Forelimb muscle (tissue), 1 donor: ENCODE measurements at places on chromosomes 2 and 18.

DNA sequence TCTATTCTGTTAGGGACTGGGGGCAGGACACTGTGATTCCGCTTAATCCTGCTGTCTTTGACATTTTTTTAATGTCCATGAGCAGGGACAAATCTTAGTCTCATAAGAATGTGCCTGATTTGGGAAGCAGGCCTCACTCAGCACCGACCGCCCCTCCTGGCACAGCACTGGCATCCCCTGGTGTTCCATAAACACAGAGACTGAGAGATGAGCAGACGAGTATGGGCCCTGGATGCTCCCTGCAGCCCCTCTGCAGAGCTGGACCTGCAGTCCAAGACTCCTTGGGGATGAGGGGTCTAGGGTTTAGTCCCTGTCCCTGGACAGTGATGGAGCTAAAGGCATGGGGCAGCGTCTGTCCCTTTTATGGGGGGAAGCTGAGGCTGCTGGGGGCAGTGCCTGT, 81.6 kb downstream of the NDUFA10 start:
- DNase-seq = no peak

DNA sequence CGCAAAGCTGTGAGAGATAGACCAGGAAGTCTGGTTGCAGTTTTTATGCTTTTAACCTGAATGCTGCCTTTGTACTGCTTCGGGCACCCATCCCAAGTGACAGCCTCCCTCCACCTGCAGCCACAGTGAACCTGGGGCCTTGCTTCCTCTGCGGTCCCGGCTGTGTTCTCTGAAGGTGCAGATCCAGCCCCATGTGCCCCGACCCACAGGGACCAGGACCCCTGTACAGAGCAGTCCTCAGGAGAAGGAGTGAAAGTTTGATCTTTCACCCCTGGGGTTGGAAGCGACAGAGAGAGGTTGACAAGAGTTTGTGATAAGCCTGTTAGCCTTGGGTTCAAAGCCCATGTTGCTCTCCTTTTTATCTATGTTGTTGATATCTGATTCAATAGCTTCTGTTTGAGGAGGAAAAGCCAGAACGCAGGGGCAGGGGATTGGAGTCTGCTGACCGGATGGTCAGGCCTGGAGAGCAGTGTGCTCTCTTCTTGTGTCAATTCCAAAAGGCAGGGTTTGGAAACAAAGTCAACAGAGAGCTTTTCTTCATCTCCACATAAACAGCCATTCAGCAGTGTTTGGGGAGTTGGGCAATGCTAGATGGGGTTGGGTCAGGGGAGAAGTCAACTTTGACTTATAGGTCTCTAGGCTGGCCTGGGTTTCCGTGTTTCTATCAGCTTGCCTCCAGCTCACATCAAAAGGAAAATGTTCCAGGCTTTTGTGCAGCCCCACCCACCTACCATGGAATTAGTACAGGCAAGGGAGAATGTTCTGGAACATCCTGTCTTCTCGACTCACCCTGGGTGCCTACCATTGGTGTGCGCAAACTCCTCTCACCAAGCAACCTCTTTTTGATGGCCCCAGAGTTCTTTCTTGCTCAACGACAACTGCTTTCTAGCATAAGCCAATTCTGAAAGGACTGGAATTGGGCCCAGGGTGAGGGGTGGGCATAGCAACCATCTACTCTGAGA, 214.9 kb downstream of the ALPK2 start:
- no peak for DNase-seq

- DNase-seq = no peak
These were observed 160.9 kb upstream of the TTC39C start for GRCh38 chr18:23853448-23854195.

DNA sequence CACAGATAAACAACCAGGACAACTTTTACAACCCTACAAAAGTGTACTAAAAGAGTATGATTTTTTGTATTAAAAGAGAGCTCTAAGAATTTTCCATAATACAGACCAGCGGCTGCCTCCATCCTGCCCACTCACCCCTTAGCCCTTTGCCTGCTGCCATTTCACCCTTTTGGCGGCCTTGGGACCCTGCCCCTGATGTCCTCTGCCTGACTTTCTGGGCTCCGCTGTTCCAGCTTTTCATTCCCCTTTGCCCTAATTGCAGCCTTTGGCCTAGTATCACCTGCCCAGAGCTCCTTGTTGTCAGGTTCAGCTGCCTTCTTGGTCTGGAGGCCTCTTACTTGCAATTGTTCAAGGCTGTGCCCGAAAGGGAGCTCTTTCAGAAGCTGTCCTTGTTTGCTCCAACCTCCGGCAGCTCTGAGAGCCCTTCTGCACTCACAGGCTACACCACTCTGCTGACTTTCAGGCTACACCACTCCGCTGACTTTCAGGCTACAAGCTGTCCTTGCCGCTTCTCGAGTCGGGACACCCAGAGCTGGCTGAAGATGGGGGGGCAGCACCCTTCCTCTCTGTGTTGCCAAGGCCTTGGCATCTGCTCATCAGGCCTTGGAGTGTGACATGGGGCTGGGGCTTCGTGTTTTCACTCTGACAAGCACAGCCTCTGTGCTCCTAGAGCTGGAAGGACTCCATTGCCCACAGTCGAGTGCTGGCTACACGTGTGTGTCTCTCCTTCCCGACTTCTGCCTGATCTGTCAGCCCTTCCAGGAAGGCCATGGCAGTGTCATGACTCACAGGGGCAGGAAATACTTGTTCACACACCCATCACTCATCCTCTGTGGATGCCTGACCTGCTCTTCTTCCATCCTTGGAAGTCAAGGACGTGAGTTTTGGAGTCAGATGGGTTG, 43.1 kb upstream of the HDAC4 start:
- no peak for DNase-seq

GRCh38 chr18:75592527-75592926, 165.0 kb upstream of the SMIM21 start:
- no peak for DNase-seq

DNA sequence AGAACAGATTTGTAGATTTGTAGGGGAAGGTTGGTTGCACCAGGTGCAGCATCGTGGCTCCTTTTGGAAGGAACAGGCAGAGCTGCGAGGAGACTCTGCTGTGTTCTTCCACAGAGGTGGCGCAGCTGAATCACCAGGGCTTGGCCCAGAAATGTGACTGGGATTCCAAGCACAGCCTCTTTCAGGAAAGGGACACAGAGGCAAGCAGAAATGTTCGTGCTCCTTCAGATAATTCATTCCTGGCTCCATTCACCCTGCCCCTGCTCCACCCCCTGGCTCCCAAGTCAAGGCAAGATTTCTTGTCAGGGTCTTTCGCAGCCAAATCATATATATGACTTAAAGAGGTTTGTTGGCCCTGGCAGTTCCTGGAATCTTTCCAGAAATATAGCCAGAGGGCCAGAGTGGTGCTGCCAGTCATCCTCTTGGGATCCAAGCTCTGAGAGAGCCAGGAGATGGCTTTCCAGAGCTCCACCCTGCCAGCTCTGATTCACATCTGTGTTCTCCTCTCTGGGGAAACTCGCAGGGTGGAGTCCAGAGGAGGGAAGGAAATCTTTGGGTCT, 203.9 kb upstream of the TANK start:
- no peak for DNase-seq

GRCh38 chr2:235390108-235390815, 103.6 kb upstream of the AGAP1 start:
- DNase-seq = no peak

- no peak for DNase-seq
These were observed 296.0 kb downstream of the PLCL1 start for GRCh38 chr2:198100346-198100745.

DNA sequence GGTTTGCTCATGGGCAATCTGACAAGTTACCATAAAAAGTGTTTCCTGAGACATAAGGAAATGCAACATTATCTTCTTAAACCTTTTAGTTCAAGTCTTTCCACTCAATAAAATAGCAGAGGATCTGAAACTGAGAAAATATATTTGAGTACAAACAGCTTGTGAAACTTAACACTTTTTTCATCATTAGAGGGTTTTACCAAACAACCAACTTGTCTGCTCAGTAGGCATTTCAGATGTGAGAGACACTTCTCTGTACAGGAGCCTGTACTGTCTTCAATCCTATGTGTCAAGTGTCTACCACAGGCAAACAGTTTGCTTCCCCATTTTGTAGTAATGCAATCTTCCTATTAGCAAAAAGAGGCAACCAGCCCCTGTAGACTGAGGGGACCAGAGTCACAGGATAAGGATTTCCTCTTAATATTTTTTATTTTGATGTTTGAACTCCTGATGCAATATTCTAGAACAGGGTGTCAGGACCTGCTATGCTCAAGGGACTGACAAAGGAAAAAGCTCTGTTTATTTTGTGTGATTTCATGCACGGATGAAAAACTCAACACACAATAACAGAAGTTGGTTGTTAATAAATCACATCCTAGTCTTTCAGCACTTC, 159.1 kb upstream of the LHCGR start:
- DNase-seq = no peak

DNA sequence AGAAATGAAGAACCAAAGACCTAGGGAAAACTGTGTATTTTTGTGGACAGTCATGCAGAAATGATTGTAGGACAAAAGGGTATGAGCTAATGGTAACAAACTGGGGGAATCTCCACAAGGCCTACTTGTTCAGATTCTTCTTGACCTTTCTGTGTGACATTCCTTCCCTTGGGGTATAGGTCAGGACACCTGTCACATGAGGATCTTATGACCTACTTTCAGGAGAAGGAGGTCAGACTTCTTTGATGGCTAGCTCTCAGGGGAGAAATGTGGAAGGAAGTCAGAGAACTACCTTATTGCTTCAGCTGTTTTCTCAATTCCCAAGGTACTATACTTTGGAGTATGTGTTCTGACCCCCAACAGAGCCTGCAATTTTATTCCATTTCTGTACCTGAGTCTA, 40.7 kb upstream of the TANK start:
- no peak for DNase-seq

DNA sequence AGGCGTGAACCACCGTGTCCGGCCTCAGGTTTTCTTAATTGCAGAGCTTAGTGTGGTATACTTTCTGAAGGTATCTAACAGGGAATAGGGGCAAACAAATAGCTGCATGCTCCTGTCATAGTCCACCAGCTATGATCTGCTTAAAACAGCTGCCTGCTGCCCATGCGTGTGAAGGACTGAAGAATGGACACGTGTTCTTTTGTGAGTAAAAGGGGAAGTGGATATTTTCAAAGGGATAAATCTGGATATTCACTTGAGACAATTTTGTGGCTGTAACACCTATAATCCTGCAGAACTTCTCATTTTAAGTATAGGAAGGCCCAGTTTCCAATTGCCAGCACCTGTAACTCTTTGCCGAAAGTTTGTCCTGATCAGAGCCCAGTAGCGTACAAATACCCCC, 44.7 kb downstream of the TRPM8 start:
- no peak for DNase-seq

- DNase-seq = no peak
These were observed 119.2 kb downstream of the CACNB4 start for GRCh38 chr2:151979694-151980093.

DNA sequence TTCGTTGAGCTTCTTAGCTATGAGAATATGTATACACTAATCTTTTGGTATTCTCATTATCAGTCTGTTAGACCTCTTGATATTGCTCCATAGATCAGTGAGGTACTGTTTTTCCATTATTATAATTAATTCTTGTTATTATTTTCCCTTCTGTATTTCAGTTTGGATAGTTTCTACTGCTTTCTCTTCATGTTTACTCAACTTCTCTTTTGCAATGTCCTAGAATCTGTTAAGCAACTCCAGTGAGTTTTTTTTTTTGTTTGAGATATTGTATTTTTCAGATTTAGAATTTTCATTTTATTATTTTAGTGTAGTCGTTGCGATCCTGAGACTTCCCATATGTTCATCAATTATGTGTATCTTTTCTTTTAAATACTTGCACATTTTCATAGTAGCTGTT, 260.8 kb downstream of the SETBP1 start:
- no peak for DNase-seq
